ENCODE measurements at places on chromosomes 3 and 15.

DNA sequence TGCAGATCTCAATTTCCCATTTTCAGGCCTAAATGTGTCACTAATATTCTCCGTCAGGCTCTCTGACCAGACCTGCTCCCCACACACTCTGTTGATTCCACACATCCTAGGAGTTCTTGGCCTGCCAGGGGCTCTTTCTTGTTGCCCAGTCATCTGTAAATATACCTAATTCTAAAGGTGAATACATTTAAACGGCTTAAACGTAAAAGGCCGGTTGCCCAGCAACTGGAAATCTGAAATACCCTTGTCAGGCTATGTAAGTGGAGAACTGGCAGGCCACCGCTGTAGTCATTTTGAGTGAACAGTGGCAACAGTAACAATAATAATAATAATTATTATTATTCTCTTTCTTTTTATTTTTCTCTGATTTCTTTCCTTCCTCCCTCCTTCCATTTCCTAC, 302.7 kb downstream of the AGBL1 start:
- no peak for DNase-seq

- no peak for DNase-seq
These were observed 403.0 kb upstream of the RBMS3 start for GRCh38 chr3:28877912-28878311.

- no peak for DNase-seq
These were observed 389.5 kb upstream of the RASGRP1 start for GRCh38 chr15:38954090-38954489.

DNA sequence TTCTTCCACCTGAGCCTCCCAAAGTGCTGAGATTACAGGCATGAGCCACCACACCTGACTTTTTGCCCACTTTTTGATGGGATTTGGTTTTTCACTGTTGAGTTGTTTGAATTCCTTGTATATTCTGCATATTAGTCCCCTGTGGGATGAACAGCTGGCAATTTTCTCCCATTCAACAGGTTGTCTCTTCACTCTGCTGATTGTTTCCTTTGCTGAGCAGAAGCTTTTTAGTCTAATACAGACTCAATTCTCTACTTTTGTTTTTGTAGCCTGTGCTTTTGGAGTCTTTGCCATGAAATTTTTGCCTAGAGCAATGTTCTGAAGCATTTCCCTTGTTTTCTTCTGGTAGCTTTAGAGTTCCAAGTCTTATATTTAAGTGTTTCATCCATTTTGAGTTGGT, 62.7 kb upstream of the MFGE8 start:
- no peak for DNase-seq

GRCh38 chr3:21152555-21152954, 598.5 kb downstream of the ZNF385D start:
- DNase-seq: no peak

DNA sequence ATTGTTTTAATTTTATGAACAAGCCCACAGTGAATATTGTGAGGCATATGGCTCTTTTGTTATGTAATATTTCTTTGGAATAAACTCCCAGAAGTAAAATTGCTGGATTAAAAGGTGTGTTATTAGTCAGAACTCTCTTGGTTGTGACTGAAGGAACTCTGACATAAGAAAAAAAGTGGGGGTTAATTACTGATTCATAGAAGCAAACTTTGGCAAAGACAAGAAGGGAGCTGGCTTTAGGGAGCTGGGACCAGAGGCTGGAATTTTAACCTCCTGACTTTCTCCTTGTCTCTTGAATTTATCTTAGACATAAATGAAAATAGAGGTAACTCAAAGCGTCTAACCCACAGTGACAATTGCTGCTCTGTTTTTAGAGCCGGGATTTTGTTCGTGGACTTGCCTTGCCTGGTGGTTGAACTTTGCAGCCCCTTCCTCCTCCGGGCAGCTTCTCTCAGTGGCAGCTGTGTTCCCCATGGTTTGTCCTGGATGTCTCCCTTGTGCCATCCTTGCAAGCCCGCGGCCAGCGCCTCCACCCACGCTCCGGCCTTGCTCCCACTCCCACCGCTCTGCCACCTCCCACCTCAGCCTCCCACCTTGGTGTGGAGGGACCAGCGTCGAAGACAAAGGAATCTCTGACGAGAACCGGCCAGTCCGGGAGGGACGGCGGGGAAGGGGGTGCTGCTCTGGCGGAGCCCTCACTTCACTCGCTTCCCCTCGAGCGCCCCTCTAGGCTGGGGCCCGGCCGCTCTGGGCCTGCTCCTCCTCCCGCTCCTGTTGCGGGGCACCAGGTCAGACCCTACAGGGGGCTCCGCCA, 28.0 kb downstream of the ARHGAP31 start:
- no peak for DNase-seq

GRCh38 chr15:31080591-31081014, 20.9 kb downstream of the TRPM1 start:
- DNase-seq: no peak

GRCh38 chr3:161081633-161082032, 23.5 kb downstream of the B3GALNT1 start:
- no peak for DNase-seq

GRCh38 chr15:92904722-92905571, 4.8 kb downstream of the CHD2 start:
- no peak for DNase-seq

GRCh38 chr3:2354702-2355101, 256.0 kb downstream of the CNTN4 start:
- no peak for DNase-seq

GRCh38 chr3:133393691-133394474, 6.0 kb upstream of the BFSP2 start:
- DNase-seq: no peak

GRCh38 chr15:83991163-83991562, 244.4 kb upstream of the GOLGA6L4 start:
- DNase-seq: no peak

DNA sequence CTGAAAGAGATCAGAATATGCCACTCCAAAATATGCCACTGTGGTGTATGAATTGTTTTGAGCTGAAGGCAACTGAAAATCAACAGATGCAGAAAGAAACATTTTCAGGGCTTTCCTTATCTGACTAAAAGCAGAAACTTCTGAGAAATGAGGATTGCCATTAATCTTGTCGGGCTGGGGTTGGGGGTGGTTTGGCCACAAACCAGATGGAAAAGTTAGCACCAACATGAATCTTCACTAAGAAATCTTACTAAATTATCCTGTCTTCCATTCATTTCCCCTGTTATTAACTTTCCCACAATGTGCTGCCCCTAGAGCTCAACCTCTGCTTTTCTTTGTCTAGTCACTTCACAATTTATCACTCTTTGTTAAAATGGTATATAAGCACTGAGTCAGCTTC, 229.9 kb upstream of the GADL1 start:
- no peak for DNase-seq

GRCh38 chr15:70910958-70911357, 18.3 kb downstream of the LRRC49 start:
- DNase-seq: no peak

- DNase-seq: no peak
These were observed 4.2 kb upstream of the MAGEF1 start for GRCh38 chr3:184715943-184716621.

DNA sequence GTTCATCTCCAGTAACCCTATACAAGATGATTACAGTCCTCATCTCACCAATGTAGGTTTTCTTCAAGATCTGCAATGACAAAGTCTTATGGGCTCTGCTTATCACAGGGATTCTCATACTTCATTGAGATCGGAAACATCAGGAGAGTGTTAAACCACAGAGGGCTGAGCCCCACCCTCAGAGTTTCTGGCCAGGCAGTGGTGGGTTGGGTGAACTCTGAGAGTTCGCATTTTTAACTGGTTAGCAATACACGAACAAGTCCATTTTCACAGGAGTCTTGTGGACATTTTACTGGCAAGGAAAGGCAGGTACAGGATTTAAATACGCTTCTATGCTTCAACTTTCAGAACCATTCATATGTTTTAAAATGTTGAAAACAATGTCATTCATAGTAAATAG, 366.7 kb upstream of the ROBO2 start:
- DNase-seq: no peak

GRCh38 chr15:63044645-63045464, 2.3 kb downstream of the TPM1 start:
- DNase-seq: no peak

- no peak for DNase-seq
These were observed 3.6 kb downstream of the ONECUT1 start for GRCh38 chr15:52786436-52787122.

- no peak for DNase-seq
These were observed 124.4 kb upstream of the SLC2A2 start for GRCh38 chr3:171150945-171151344.

GRCh38 chr3:100437721-100438622, 36.6 kb downstream of the LNP1 start:
- no peak for DNase-seq

GRCh38 chr3:186083746-186084145, 25.1 kb downstream of the ETV5 start:
- no peak for DNase-seq

DNA sequence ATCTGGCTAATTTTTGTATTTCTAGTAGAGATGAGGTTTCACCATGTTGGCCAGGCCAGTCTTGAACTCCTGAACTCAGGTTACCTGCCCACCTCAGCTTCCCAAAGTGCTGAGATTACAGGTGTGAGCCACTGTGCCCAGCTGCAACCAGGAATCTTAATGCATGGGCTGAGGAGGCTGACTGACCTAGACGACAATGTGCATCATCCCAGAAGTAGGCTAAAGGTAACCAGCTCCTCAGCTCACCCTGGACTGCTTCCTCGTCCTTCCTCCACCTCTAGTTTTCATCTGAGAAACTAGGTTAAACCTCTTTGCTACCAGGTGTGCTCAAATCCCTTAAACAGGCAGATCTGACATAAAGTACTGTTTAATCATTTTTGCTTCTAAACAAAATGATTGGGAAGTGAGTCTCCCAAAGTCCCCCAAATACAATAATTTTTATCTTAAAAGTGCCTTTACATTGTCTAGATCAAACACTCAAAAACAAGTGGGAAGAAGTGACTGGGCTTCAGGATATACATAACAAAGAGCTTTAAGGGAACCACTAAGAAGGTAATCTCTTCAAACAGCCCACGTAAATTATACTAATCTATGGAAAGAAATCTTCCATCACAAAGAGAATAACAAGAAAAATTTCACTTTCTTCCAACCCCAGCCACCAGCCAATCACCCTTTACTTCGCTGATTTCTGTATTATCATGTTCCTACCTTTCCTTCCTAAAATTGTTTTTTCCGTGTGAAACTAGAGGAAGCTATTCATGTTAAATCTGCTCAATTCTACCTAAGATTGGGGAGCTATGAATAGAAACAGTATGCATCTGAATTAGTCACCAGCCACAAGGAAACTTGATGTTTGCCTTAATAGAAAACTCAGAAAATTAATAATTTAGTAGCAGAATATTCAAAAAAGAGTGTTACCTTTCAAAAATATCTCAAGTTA, 34.7 kb downstream of the IGF2BP2 start:
- no peak for DNase-seq

DNA sequence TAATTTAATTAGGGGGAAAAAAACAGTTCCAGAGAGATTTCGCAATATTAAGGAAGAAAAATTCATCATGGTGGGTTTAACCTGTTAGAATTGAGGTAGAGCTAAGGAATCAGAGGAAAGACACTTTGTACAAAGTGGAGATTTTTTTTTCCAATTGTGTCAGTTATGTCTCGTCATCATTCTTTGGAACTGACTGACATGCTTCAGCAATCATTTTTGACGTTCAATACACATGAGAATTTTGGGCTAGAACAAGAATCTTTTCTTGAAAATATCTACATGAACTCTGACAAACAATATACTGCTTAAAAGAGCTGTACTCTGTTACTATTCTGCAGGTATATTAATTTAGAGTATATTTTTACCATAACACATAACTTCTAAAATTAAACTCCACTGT, 878.6 kb downstream of the CADM2 start:
- no peak for DNase-seq

DNA sequence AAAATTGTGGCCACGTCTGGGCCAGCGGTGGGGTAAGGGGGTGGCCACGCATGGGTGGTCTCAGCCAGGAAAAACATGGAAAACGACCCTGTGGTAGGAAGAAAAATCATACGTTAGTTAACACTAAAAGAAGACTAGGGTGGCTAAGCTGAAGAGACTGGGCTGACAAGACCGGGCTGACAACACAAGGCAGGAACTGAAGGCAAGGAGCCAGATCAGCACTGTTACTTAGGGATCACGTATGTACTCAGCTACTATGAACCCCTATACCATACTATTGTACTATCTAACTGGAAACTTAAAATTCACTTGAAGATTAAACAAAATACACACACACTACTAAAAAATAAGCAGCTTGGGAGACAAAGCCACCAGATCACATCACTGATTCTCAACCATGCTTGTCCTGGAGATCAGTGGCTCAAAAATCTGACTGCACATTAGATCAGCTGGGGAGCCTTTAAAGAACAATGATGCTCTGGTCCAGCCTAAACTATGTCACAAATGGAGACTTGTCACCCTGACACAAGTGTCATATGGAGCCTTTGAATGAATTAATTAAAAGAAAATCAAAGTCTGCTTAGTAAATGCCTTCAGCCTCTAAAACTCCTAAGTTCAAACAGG, 442.2 kb downstream of the SHQ1 start:
- no peak for DNase-seq

- DNase-seq: no peak
These were observed 33.4 kb downstream of the AP3S2 start for GRCh38 chr15:89860431-89860830.

DNA sequence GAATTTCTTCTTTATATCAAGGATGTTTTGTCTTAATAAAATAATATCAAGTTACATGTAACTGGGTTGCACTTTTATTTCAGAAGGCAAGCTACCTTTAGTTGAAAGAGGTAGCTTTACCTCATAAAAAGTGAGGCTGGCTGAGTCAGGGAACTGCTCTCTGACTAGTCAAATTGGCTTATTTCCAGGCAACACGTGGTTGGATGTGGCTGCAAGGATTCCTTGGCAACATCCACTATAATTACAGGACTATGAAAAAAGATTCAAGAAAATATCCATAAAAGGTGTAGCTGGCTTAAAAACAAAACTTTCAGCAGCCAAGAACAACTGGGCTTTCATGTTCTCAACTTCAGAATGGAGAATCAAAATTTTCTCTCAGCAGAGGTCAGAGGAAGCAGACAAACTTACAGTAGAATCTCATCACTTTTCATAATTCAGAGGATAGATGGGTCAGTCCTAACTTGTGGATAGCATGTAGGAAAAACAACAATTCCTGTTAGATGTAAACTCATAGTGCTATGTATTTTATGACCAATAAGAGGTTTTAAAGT, 779.1 kb downstream of the MECOM start:
- no peak for DNase-seq

Data from NCI-H510A (cell line).